ENCODE measurements at places on chromosomes 2 and 18.

- DNase-seq, result no peak
Measured at GRCh38 chr2:46315103-46315890, 18.1 kb downstream of the EPAS1 start.

GRCh38 chr2:60806988-60807681, 51.1 kb downstream of the PAPOLG start:
- no peak for DNase-seq

- DNase-seq, result no peak
Measured at GRCh38 chr2:56687169-56687568, 503.4 kb downstream of the CCDC85A start.

DNA sequence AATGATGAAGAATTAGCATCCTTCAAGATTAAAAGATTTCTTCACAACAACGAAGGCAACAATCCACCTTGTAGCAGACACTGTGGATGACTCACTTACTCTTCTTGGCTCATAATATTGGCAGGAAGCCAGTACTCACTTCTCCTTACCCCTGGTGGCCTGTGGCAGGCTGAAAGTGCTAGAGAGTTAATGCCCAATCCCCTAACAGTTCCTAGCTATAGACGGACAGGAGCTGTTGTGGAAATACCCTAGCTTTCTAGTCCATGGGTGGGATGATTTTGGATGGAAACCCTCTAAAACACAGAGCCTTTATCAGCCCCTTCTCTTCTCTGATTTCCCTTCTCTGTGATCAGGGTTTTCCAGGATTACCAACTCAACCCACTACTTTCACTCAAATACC, 128.6 kb upstream of the NYAP2 start:
- no peak for DNase-seq

GRCh38 chr2:106161938-106162820, 31.9 kb downstream of the UXS1 start:
- DNase-seq, result no peak

GRCh38 chr2:56055405-56055804, 128.4 kb upstream of the CCDC85A start:
- no peak for DNase-seq

- DNase-seq, result no peak
Measured at GRCh38 chr2:217875556-217876252, 127.1 kb downstream of the TNS1 start.

- DNase-seq, result no peak
Measured at GRCh38 chr18:79790996-79791972, 6.5 kb upstream of the KCNG2 start.

DNA sequence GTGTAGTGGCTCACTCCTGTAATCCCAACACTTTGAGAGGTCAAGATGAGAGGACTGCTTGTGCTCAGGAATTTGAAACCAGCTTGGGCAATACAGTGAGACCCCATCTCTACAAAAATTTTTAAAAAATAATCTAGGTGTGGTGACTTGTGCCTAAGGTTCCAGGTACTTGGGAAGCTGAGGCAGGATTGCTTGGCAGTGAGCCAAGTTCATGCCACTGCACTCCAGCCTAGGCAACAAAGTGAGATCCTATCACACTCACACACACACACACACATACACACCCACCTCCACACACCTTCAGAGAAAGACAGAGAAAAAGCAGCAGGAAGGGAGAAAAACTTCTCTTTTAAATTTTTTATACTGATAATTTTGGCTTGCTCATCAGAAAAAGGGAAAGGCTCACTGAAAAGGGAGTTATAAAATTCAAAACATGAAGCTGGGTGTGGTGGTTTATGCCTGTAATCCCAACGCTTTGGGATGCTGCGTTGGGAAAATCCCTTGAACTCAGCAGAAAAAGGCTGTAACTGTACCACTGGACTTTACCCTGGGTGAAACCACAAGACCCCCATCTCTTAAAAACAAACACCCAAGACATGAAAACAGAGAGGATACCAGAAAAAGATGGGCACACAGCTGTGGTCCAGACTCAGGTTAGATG, 25.7 kb downstream of the FAM168B start:
- DNase-seq, result no peak

DNA sequence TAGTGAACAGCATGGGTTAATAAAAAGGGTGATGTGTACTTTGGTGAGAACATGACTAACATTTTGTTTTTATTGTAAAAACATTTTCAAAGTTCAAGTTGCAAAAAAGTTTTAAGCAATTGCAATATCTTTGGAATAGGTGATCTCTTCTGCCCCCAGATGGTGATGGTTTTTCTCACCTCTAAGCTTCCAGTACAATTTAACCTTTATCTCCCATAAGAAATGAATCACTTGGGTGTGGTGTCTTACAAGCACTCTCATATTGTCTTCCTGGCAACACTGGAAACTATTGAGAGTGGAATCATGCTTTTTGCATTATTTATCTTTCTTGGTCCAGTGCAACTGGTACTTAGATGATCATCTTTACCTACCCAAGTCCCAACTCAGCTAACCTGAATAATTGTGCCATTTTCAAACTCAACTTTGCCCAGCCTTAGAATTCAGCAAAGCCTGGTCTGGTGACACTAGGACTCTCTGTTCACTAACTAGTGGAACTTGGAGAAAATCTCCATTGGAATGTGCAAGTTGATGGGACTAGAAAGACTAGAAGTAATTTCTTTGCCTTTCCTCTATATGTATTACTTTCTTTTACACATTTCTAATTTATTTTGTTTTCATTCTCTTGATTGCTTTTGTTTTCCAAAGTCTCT, 964.7 kb upstream of the ZEB2 start:
- no peak for DNase-seq

- no peak for DNase-seq
Measured at GRCh38 chr2:217539126-217539525, 463.7 kb downstream of the TNS1 start.

All from stimulated activated CD8-positive, alpha-beta memory T cell treated with anti-CD3 and anti-CD28 coated beads, Interleukin-4, amount 100 ng/mL, for 1 hour (primary cell).